ENCODE measurements at places on chromosomes 11 and 22. TPM values are rescaled to one million over a fixed set of nuclear protein-coding genes. Genes with fewer than 3 reads are reported as not detected.

CNTN5 gene
- total RNA-seq, result not detected

NLRP14 gene
- 0.27 TPM for total RNA-seq

TNNI2 gene
- total RNA-seq, result 4.7 TPM

- DNase-seq, result no peak
These were observed 770 bp downstream of the TSGA10IP start for GRCh38 chr11:65945941-65946558.

MYBPC3 gene
- total RNA-seq, result not detected

- DNase-seq, result no peak
These were observed 24.2 kb downstream of the UBE2L3 start for GRCh38 chr22:21591695-21592094.

- peak; percentile 45 for DNase-seq
These were observed 4.8 kb downstream of the PIM3 start for GRCh38 chr22:49965091-49966040.

TCN1 gene
- total RNA-seq, result not detected

HEPHL1 gene
- total RNA-seq, result not detected

DNA sequence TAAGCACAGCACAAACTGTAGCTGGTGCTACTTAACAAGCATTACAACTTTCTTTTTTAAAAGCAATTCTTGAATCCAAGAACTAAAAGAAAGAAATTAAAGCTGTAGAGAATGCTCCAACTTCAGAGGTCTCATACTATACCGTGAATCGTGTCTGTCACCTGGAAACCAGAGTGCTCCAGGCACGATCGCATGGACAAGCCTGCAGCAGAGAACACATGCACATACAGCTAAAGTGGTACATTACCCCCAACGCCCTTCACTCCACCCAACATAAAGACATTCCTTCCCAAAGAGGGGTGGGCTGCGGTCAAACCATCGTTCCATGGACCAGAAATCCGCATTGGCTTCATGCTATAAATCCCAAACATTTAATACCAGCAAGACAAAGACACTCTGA, 31.5 kb downstream of the CHKA start:
- DNase-seq, result no peak
